ENCODE measurements at places on chromosomes 3 and 15. TPM values are rescaled to one million over a fixed set of nuclear protein-coding genes. Genes with fewer than 3 reads are reported as not detected.

- DNase-seq: no peak
Measured at GRCh38 chr3:175255698-175256097, 396.6 kb downstream of the NAALADL2 start.

DNA sequence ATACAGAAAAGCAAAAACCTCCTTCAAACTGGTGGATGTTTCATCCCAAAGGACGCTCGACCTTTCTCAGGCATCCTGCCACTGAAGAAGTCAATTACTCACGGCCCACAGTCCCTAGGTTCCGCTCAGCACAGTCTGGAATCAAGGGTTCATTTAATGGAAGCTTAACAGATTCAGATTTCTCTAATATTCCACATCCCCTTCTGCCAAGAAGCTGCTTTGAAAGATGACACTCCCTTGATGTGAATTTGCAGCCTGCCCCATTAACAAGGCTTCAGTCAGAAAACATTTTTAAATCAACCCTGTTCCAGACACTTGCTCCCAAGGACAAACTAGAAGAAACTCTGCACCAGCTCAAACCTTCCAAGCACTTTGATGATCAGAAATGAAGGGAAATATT lies 81.2 kb downstream of the LIPC start:
- no peak for DNase-seq

- DNase-seq: no peak
Measured at GRCh38 chr3:184690192-184690883, 21.5 kb downstream of the MAGEF1 start.

Gene SERINC4
- total RNA-seq: not detected

GRCh38 chr3:68743521-68743920 lies 188.8 kb downstream of the TAFA4 start:
- no peak for DNase-seq

DNA sequence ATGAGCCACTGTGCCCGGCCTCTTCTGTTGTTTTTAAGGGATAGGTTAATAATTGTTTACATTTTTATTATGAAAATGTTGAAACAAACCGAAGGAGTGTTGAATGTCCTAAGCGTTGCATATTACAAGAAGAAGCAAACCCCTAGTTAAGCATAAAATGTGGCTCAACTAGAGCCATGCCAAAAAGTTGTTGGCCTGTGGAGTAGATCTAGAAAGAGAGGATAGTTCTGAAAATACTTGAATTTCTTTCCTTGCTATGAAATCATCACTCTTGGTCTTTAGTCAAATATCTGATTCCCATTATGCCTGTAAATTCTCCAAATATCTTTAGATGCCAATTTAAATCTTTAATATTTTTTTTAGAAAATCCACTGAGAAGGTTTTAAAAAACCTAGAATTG lies 12.8 kb downstream of the RBP2 start:
- DNase-seq: no peak

- no peak for DNase-seq
Measured at GRCh38 chr15:90879730-90880366, 4.5 kb upstream of the FES start.

DNA sequence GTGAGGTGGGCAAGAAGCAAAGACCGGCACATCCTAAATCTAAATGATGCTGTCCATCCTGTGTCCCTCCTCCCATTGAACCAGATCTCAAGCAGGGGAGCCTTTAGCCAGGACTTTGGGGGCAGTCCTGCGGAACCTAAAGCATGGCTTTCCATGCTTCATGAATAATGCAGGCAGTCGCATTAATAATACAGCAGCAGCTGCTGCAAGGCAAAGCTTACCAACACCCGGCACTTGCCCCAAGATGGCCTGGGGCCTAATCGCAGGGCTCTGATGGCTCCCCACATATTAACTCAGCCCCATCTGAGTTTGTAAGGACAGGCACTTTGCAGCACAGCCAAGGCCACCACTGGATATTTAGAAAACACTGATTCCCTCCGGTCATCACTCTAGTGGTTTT lies 114.4 kb downstream of the NTRK3 start:
- no peak for DNase-seq

- DNase-seq: no peak
Measured at GRCh38 chr3:128554100-128554464, 61.1 kb upstream of the GATA2 start.

GRCh38 chr15:58551084-58551763 lies 119.4 kb downstream of the LIPC start:
- DNase-seq: no peak

DNA sequence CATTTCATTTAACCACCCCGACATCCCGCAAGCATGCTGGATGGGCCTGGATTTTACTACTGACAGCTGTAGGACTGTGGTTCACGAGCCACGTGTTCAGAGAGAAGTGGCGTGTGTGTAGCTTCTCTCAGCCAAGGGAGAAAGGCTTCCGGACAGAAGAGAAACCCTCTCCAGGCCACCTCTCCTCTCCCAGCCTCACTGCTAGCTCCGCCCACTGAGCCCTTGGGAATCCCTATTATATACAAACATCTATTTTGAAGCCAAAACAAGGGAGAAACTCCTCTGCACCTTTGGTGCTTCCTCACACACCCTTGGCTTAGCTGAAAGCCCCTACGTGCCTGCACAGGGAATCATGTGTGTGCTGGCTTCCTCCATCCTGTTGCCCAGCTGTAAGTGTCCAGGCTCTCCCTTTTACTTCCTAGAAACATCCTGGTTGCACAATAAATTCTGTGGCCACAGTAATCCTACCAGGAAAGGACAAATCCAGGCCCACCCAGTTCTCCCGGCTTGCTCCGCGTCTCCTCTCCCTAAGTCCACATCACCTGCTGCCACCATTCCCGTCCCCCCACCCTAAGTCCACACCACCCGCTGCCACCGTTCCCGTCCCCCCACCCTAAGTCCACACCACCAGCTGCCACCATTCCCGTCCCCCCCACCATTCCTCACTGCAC lies 30.5 kb downstream of the PCSK6 start:
- DNase-seq: no peak

Gene SSUH2
- not detected for total RNA-seq

- DNase-seq: no peak
Measured at GRCh38 chr3:43865351-43865750, 174.6 kb downstream of the ABHD5 start.

Gene CD276
- total RNA-seq: 179 TPM
